K562 (cell line): ENCODE measurements at places on chromosomes 11 and 22. TPM values are rescaled to one million over a fixed set of nuclear protein-coding genes. Genes with fewer than 3 reads are reported as not detected.

GRCh38 chr11:125449565-125449964 lies 46.5 kb downstream of the FEZ1 start:
- no peaks in the 10 kb centered on the region for H3K27me3 ChIP-seq
- no peak for DNase-seq
- peaks cover 28% of the 10 kb centered on the region for H3K4me1 ChIP-seq
- H3K4me3 ChIP-seq = no peak overlapping the region
- no peaks in the 10 kb centered on the region for H3K36me3 ChIP-seq

- no peaks in the 10 kb centered on the region for H3K27me3 ChIP-seq
- no peak overlapping the region for H3K27ac ChIP-seq
- no peak overlapping the region for H3K4me3 ChIP-seq
- H3K36me3 ChIP-seq = no peaks in the 10 kb centered on the region
Observed at GRCh38 chr11:61747192-61747966, 5.1 kb upstream of the MYRF start.

DNA sequence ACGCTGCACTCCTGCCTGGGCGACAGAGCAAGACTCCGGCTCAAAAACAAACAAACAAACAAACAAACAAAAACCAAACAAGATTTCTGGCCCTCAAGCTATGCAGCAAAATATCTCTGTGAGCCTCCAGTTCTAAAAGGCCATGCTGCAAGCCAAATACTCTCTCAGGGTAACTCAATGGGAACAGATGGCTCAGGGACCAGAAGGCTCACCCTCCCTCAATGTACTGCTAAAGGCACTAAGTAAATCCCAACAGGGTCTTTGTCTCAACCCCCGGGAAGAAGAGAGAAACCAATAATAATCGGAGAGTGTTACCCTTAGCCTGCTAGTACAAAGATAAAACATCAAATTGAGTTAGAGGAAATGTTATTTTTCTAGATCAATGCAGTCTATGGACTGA lies 119.7 kb upstream of the ZC3H12C start:
- no peaks in the 10 kb centered on the region for H3K4me1 ChIP-seq
- H3K36me3 ChIP-seq = no peaks in the 10 kb centered on the region

DNA sequence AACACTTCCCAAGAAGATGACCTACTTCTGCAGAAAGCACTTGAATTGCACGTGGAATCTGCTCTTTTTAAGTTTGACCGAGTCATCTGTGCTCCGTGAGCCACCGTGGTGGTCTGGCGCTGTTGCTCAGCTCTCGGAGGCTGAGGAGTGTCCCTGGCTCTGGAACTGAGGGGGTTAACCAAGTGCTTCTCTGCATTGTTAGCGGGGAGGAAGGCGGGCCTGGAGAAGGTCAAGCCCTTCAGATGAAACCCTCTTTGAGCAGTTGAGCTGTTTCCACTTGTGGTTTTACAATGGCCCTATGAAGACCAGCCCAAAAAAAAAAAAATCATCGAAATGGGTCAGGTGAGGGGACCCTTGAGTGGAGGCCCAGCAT lies 286.4 kb downstream of the NTM start:
- H3K4me1 ChIP-seq = no peaks in the 10 kb centered on the region
- H3K27ac ChIP-seq = no peak overlapping the region
- H3K36me3 ChIP-seq = no peaks in the 10 kb centered on the region
- DNase-seq = no peak

- DNase-seq = no peak
- H3K27me3 ChIP-seq = no peaks in the 10 kb centered on the region
- H3K4me1 ChIP-seq = no peaks in the 10 kb centered on the region
Observed at GRCh38 chr22:36164621-36165020, 4.1 kb upstream of the APOL3 start.

DNA sequence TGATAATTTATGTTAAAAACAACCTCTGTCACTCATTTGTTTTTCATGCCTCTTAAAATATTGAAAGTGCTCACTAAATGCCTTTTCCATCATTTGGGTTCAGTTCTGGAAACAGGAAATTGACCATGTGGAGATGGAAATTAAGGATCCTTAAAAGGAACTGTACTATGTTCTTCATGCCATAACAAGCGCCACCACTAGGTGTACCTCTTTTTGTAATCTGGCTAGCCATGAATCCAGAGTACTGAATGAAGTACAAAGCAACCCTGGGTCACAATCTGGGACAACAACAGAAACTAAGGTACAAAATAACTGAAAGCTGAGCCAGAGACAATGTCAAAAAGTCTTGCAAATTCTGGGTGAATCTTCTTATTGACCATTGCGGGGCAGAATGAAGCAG lies 559.1 kb downstream of the FAM181B start:
- H3K4me1 ChIP-seq = no peaks in the 10 kb centered on the region
- H3K36me3 ChIP-seq = no peaks in the 10 kb centered on the region
- no peak overlapping the region for H3K4me3 ChIP-seq
- no peaks in the 10 kb centered on the region for H3K27me3 ChIP-seq
- no peak for DNase-seq

DNA sequence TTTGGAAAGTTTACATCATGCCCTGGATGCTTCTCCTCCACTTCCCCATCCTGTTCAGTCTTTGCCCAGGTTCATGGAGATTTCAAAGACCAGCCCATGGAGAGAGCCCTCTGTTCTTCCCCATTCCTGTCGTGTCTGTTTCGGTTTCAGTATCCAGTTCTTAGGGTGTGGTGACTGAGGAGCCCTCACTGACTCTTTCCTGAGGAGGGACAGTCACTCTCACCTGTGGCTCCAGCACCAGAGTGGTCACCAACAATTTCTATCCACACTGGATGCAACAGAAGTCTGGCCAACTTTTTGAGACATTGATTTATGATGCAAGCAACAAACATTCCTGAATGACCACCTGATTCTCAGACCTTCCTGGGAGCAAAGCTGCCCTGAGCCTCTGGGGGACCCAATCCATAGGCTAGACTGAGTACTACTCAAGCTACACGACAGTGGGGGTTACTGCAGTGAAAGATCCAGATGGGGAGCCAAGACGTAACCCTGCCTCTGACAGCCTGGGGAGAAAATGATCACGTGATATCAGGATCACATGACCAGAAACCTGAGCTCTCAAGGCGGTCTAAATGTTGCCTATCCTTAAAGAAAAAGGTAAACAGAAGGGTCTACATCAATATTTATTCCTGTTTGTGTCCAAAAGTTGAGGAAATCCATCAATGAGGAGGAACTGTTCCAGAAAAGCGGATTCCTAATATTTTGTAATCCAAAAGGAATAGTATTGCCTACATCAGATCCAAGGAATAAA lies 76.2 kb upstream of the VPREB1 start:
- H3K27me3 ChIP-seq = peaks cover 21% of the 10 kb centered on the region; the same call in 1 of the 2 replicates
- peak overlapping the region; percentile 3; the same call in 1 of the 2 replicates for H3K4me3 ChIP-seq
- DNase-seq = peak; percentile 98
- H3K4me1 ChIP-seq = no peaks in the 10 kb centered on the region
- H3K27ac ChIP-seq = no peak overlapping the region

DNA sequence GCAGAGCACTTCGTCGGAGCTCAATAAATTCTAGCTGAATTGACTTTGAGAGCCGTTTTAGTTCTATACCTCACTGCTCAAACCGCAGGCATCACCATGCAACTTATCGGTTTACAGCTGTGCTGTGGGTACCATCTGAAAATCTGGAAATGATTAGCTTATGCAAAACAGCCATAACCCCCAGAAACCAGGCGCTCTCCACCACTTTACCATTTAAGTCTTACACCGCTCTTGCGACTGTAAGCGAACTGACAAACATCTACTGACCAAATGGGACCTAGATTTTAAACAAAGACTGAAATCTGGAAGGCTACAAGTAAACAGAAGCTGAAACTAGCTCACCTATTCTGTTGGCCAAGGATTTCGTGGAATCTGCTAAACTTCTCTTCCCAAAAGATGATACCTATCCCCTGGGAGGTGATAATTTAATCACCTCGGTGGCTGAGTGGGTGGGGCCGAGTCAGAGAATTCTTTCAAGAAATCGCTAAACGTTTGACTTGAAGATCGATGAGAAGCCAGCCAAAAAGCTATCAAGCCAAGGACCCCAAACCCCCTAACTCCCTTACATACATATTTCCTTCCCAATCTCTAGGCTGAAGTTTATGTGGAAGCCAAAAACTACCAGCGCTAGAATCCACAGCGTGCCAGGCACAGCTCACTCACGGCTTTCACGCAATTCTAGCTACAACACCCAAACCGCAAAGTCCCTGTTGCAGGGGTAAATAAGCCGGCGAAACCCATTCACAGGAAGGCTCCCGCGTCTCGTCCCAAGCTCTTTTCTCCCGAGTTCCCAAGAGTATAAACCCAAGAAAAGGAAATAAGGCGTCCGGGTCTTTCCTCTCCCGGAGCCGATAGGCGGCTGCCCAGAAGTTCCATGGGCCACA lies 644 bp downstream of the SPTY2D1 start:
- peak overlapping the region; percentile 78 for H3K27ac ChIP-seq
- H3K36me3 ChIP-seq = no peaks in the 10 kb centered on the region
- peak overlapping the region; percentile 95 for H3K4me3 ChIP-seq
- no peaks in the 10 kb centered on the region for H3K27me3 ChIP-seq

- H3K4me1 ChIP-seq = no peaks in the 10 kb centered on the region
- no peak for DNase-seq
- H3K27me3 ChIP-seq = no peaks in the 10 kb centered on the region
- no peaks in the 10 kb centered on the region for H3K36me3 ChIP-seq
- no peak overlapping the region for H3K27ac ChIP-seq
Observed at GRCh38 chr11:121417055-121417551, 35.0 kb upstream of the SORL1 start.

DNA sequence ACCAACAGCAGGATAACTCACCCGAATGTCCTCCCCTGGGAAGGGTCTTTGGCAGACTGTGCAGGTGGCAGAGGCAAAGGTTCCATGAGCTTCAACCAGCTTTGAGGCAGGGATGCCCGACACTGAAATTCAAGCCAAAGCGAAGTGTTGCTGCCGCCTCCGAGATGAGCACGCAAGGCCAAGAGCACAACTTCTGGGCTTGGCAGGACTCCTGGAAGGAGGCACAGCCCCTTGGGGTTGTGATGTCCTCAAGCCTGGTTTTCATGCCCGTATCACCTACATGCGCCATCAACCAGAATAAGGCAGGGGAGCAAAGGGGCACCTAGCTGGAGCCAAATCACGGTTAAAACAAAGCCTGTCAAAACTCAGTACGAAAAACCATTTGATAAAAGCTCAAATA lies 5.7 kb downstream of the SIRT3 start:
- H3K27ac ChIP-seq = no peak overlapping the region
- no peak for DNase-seq
- H3K36me3 ChIP-seq = peaks cover 12% of the 10 kb centered on the region; the same call in 2 of the 3 replicates
- no peaks in the 10 kb centered on the region for H3K27me3 ChIP-seq
- H3K4me3 ChIP-seq = no peak overlapping the region
- H3K4me1 ChIP-seq = peaks cover 9% of the 10 kb centered on the region

DNA sequence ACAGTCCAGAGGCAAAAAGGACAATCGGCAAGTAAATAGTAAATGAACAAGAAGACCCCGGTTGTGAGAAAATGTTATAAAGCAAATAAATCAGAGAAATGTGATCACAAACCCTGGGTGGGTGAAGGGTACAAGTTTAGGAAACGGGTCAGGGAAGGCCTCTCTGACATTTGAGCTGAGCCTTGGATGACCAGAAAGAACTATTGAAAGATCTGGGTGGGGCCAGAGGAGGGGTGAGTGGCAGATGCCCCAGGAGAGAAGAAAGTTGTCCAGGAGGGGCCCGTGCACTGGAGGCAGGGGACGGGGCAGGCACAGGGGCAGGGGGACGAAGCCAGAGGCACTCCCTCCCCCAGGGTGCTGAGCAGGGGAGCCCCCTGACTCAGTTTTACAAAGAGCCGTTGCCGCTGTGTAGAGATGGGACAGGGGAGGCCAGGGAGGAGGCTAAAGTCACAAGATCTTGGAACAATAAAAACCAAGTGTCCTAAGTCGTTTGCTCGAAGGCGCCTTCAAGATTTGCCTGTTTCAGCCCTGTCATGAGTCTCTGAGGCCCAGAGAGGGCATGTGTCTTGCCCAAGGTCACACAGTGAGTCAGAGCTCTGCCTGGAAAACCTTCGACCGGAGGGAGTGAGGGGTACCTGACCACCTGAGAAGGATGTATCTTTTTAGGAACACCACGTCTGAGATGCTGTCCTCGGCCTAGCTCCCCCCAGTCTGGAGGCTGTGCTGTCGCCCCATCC lies 10.8 kb upstream of the PDGFB start:
- peaks cover 32% of the 10 kb centered on the region; the same call in 2 of the 3 replicates for H3K4me1 ChIP-seq
- no peaks in the 10 kb centered on the region for H3K27me3 ChIP-seq
- H3K27ac ChIP-seq = peak overlapping the region; percentile 32; the same call in 1 of the 3 replicates
- no peaks in the 10 kb centered on the region for H3K36me3 ChIP-seq
- no peak for DNase-seq

GRCh38 chr11:35892166-35892565 lies 51.7 kb upstream of the LDLRAD3 start:
- no peak for DNase-seq
- no peaks in the 10 kb centered on the region for H3K4me1 ChIP-seq
- no peaks in the 10 kb centered on the region for H3K36me3 ChIP-seq
- no peak overlapping the region for H3K4me3 ChIP-seq
- no peak overlapping the region for H3K27ac ChIP-seq
- H3K27me3 ChIP-seq = peaks cover 7% of the 10 kb centered on the region; the same call in 2 of the 3 replicates

- H3K27ac ChIP-seq = no peak overlapping the region
- no peaks in the 10 kb centered on the region for H3K4me1 ChIP-seq
- no peaks in the 10 kb centered on the region for H3K27me3 ChIP-seq
- H3K4me3 ChIP-seq = no peak overlapping the region
Observed at GRCh38 chr11:3181725-3182461, 16.8 kb upstream of the OSBPL5 start.

DNA sequence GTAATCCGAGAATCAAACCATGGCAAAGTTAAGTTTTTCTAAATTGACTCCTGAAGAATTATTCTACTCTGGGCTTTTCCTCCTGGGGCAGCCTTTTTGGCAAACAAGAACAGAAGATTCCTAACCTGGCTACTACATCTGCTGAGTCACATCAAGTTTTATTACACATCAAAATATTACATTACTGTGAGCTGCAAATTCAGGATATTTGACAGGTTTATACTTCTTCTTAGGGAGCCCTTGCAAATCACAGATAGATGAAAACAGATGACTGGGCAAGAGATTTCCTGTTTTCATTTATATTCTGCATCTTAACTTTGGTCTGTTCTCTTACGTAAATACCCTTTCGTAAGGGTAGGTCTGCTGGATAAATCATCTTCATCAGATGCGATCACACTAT lies 23.6 kb downstream of the XRRA1 start:
- no peaks in the 10 kb centered on the region; the same call in 2 of the 3 replicates for H3K4me1 ChIP-seq
- DNase-seq = no peak
- H3K27ac ChIP-seq = no peak overlapping the region
- no peak overlapping the region for H3K4me3 ChIP-seq
- H3K36me3 ChIP-seq = peaks cover 65% of the 10 kb centered on the region
- no peaks in the 10 kb centered on the region for H3K27me3 ChIP-seq

DNA sequence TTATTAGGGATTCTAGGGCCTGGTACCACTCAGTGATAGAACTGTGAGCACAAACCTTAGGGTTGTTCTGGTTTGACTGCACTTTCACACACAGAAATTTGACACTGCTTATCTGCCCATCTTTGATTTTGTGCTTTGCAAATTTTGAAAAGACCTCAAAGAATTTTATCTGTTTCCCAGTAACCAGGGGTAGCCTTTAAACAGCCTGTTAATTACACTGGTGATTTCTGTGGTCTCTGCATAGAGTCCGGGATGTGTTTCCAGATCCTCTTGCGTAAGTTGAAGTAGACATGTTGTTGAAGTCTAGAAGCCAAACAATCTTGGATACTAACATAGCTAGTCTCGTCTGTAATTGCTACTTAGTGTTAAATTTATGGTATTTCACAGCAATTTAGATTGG lies 75.3 kb downstream of the C22orf31 start:
- no peak overlapping the region for H3K4me3 ChIP-seq
- H3K36me3 ChIP-seq = peaks cover 26% of the 10 kb centered on the region; the same call in 2 of the 3 replicates
- no peak overlapping the region for H3K27ac ChIP-seq
- no peak for DNase-seq

MMP10 gene
- not detected in 2 replicates for total RNA-seq

ZNF280B gene
- total RNA-seq = 18.7 and 20.0 TPM in 2 replicates

C22orf42 gene
- total RNA-seq = not detected in 2 replicates

INSC gene
- not detected in 2 replicates for total RNA-seq

SLC35E4 gene
- 1.6 and 1.7 TPM in 2 replicates for total RNA-seq

EFEMP2 gene
- 1.6 and 2.6 TPM in 2 replicates for total RNA-seq

SHISAL1 gene
- total RNA-seq = not detected in 2 replicates

SEPTIN3 gene
- total RNA-seq = not detected in 2 replicates

UPK3A gene
- total RNA-seq = not detected in 2 replicates

SMTNL1 gene
- not detected in 2 replicates for total RNA-seq

SLC22A9 gene
- not detected in 2 replicates for total RNA-seq
